Stomach (tissue), 19 donors: ENCODE measurements at places on chromosomes 5 and 9. TPM values are rescaled to one million over a fixed set of nuclear protein-coding genes. Genes with fewer than 3 reads are reported as not detected.

DNA sequence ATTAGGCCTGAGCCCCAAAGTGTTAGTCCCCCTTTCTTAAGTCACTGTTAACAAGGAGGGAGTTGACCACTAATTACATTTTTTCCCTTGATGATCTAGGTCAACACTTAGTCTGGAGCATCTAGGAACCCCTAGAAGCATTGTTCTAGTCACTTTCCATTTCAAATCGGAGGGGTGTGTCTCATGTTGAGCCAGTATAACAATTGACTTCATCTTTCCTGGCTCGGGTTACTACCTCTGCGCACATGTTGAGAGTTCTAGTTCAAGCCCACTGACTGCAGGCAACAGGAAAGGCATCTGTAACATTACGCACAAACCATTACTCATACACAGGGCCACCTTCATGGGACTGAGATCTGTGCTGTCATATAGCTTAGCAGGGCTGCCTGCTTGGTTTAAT is 164.9 kb downstream of the NTRK2 start:
- DNase-seq: no peak

DNA sequence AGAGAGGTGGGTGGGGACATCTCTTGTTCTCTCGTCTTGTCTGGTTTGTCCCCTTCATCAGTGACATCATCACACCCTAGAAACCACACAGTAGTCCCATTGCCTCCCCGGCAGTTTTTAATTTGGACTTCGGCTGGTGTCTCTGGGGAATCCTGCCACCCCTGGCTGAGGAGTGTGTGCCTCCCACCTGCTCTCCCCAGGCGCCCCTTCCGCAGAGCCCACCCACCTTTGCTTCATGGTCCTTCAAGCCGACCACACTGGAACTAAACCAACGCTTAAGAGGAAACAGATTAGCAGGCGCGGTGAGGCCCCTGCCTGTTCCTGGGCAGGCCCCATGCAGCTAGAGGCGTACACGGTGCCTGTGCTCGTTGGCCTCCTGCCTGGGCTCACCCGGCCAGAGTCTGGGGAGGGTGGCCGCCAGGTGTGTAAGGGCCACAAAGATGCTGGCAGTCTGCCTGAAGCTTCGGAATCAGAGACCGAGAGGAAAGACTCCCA is 107.6 kb upstream of the SPRY4 start:
- peak; percentile 58 for DNase-seq

- peak; percentile 8 for DNase-seq
These were observed 32.9 kb upstream of the CEP72 start for GRCh38 chr5:579211-579610.

- peak; percentile 60 for DNase-seq
These were observed 1.5 kb upstream of the STC2 start for GRCh38 chr5:173329491-173330337.

DNA sequence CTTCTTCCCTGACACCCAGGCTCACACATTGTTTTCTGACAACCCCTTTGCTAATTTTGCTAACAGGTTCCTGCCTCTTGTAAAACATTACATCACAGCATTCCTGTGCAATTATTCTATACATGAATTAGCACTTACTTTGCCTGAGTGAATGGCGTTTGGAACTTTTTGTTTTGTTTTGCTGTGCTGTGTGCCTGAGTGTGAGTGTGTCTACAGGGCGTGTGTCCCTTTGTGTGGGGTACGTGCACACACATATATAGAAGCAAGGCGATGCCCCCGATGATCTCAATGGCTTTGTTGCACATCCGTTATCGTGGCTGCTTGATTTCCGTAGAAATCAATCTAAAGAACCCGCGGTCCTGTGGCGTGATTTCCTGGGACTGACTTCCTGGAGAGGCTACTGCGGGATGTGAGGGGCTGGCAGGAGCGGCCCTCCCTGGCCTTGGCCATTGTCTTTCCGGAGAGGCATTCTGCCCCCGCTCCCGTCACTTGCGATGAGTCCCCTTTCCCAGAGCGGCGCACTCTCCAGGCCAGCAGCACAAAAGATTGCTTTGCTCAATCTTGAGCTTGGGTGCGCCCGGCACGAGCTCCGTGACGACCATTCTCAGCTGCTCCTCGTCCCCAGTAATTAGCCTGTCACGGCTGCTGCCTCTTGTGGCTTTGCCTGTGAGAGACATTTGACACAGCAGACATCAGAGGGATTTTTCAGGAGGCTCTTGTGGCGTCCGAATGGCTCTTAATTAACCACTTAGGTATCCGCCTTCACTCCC is 398.1 kb upstream of the IRX1 start:
- peak; percentile 44 for DNase-seq

DNA sequence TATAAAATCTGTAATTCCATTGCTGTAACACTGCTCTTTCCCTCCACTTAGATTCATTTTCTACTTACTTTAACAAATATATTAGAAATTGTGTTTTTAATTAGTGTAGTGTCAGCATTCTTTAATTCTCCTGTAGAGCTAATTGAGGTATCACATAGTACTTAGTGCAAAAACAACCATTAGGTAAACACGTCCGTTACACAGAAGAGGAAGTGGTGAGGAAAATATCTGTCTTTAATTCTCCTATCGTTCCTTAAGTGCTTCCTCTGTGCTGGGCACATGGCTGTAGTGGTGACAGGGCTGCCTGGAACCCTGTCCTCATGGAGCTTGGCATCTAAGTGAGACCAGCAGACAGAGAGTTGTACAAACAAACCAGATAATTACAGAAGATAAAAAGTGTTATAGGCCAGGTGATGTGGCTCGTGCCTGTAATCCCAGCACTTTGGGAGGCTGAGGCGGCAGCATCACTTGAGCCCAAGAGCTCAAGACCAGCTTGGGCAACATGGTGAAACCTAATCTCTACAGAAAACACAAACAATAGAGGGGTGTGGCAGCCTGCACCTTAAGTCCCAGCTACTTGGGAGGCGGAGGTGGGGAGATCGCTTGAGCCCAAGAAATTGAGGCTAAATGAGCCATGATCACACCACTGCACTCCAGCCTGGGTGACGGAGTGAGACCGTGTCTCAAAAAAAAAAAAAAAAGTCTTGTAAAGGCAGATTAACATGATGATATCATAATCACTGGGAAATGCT is 36.4 kb downstream of the PARP8 start:
- DNase-seq: no peak

The DCTN4 gene
- total RNA-seq: 54.7 TPM

DNA sequence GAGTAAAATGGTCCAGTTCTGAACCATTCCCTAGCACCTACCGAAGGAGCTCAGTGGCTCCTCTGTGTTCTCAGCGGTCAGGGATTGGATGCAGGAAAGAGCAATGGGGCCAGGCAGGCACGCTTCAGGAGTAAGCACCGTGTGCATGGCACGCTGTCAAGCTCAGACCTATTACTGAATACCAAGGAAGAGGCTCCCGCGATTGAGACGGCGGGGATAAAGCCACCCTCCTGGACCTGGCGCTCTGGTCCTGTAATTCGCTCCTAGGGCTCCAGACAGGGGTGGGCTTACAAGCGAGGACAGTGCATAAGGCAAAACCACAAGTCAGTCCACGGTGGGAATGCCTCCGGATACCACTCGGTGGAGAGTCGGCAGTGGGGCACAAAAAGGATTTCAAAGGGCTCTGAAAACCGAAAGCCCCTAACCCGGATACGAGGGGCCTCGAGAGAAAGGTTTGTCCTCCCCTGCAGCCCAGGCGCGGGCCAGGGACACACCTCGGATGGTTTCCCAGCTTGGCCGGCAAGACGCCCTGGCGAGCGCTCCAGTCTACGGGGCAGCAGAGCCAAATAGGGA is 988 bp downstream of the OXCT1 start:
- peak; percentile 67 for DNase-seq

DNA sequence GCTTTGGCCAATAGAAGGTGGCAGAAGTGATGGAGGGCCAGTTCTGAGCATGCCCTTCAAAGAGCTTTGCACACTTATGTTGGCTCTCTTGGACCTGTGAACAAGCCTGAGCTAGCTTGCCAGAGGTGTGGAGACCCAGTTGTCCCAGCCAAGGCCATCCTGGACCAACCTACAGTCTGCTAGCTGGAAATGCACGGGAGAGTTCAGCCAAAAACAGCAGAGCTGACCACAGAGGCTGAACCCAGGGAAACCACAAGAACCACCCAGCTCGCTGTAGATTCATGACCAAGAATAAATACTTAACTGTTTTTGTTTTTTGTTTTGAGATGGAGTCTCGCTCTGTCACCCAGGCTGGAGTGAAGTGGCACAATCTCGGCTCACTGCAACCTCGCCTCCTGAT is 65.4 kb upstream of the HAND1 start:
- DNase-seq: no peak

- DNase-seq: no peak
These were observed 80.5 kb upstream of the JAK2 start for GRCh38 chr9:4904322-4905134.

GRCh38 chr5:138981586-138981985 is 106.5 kb upstream of the LRRTM2 start:
- DNase-seq: no peak

The CTSV gene
- total RNA-seq: 0.43 TPM

DNA sequence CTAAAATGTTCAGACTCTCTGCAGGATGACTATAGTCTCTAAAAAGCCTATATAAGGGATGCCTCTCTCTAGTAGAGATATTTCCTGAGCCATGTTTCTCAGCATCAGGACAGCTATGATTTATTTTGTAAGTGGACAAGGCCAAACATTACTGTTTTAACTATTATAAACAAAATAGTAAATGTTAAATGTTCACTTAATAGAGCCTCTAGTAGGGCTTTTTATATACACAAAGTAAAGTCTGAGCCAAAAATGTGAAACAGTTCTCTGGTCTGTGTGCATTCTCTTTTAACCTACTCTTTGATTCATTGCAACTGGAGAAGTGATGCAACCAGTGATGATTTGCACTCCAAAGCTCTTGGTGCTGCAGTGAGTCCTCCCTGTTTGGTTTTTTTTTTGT is 220.5 kb downstream of the GDNF start:
- peak; percentile 44 for DNase-seq

DNA sequence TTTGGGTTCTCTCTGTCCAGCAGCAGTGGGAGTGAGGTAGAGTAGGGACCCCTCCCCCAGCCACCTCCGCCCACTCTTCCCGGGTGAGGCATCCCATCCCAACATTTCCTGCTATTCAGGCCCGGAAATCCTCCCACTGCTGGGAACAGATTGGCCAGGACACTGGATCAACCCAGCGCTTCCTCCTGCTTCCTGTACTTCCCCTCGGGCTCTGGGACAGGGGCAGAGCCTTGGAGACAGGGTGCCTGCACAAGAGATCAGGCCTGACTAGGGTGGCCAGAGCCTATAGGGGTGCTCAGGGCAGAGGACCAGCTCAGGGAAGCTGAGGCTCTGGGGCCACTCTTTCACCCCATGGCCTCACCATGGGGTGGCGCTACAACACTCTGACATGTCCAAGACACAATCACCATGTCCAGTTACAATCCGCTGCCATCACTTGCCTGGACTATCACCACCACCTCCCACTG is 14.5 kb downstream of the SH2D3C start:
- DNase-seq: peak; percentile 59

The TPPP gene
- total RNA-seq: 11.0 TPM

DNA sequence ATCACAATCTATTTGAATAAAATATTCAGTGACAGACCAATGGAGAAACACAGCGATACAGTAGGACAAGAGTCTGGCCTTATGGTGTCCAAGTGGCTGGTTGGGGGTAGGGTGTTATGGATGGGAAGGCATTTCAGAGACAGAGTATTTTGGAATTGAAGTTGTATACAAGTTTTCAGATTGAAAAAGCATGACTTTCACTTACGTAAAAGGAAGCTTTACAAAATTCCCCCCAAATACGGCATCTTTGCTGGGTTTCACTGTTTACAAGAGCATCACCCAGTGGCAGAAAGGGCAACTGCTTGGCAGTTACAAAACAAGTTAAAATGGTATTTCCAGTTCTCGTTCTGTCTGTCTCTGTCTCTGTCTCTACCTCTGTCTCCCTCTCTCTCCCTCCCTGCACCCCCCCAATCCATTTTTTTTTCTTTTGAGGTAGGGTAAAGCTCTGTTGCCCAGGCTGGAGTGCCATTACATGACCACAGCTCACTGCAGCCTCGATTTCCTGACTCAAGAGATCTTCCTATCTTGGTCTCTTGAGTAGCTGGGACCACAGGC is 86.2 kb downstream of the PTPN3 start:
- DNase-seq: no peak

DNA sequence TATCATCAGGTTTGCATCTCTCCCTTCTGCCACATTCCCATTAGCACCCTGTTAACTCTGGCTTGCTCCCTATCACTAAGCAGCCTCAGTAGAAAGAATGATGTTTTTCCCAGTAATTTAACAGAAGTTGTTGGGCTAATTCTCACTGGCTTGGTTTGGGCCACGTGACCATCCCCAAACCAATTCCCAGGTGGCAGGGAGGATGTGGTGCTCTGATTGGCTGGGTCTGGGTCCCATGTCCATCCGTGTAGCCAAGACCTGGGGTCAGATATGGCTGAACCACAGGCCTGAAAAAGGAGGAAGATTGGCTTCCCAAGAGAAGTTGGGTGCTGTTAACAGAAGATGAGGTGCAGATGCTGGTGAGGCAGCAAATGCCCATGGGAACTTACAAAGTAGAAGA is 122.0 kb downstream of the BOD1 start:
- no peak for DNase-seq

GRCh38 chr9:89606049-89606623 is 1.3 kb downstream of the GADD45G start:
- peak; percentile 86 for DNase-seq

- DNase-seq: no peak
These were observed 1.5 kb downstream of the CCNO start for GRCh38 chr5:55231919-55232270.

GRCh38 chr5:180599590-180599914 is 8.3 kb upstream of the SCGB3A1 start:
- no peak for DNase-seq

The ORM1 gene
- total RNA-seq: not detected

GRCh38 chr9:14315875-14316601 is 2.1 kb upstream of the NFIB start:
- DNase-seq: no peak

GRCh38 chr5:7904170-7904569 is 35.2 kb downstream of the MTRR start:
- no peak for DNase-seq

The SAXO1 gene
- total RNA-seq: 4.7 TPM

DNA sequence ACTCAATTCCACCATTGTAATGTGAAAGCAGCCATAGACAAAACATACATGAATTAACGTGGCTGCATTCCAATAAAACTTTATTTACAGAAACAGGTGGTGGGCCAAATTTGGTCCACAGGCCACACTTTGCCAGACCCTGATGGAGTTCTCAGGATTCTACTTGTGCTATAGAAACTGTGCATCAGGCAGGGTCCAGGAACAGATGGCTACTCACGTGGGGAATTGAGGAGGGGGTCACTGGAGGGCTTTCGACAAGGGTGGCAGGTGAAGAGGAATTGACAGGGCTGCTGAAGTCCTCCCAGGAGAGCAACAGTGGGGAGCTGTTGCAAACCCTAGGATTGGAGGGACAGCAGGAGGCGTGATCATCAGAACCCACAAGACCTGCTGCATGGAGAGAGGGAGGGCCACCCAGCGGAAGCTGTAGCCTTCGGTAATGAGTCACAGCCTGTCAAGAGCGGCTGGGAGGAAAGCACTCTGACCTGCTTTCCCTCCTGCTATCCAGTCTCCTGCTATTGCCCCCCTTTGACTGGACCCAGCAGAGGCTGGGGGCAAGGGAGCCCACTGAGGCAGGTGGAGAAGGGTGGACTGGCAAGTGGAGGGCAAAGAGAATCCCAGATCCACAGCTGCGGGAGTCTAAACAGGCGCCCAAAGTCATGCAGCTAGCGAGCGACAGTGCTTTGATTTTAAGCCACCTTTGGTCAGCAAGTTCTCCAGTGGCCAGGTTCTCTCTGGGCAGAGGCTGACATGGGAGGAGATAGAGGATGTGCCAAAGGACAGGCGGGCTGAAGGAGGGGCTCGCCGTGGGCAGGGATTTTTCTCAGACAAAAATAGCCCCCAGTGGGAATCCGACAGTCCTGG is 138.3 kb upstream of the SMIM23 start:
- DNase-seq: no peak

GRCh38 chr5:66021585-66021984 is 95.2 kb downstream of the ERBIN start:
- no peak for DNase-seq
